ENCODE measurements at places on chromosomes 12 and 14.

DNA sequence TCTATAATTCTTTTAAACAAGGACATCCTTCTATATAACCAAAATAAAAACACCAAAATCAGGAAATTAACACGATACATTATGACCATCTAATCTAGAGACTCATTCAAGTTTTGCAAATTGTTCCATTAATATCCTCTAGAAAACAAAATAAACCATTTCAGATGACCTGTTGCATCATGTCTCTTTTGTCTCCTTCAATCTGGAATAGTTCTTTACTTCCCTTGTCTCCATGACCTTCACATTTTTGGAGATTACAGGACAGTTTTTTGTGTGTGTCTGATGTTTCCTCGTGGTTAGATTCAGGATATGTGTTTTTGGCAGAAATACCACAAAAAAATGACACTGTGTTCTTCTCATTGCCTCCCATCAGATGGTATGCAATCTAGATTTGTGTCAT lies 12.5 kb upstream of the DCAF4 start:
- DNase-seq: no peak

GRCh38 chr12:47833591-47834012 lies 13.9 kb upstream of the HDAC7 start:
- DNase-seq: no peak

DNA sequence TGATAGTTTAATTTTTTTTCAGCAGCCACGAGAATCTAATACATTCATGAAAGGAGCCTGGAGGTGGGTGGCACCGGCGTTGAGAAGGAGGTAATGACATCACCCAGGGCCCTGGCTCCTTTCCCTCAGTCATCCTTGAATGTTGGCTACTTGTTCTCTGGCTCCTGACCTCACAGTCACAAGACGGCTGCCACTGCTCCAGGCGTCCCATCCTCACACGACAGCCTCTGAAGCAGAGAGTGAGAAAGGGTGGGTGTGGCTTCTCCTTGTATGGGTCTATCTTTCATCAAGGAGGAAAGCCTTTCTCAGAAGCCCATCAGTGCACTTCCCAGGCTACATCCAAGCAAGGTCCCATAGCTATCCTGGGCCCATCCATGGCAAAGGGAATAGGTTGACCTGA lies 207.6 kb upstream of the C14orf180 start:
- no peak for DNase-seq

DNA sequence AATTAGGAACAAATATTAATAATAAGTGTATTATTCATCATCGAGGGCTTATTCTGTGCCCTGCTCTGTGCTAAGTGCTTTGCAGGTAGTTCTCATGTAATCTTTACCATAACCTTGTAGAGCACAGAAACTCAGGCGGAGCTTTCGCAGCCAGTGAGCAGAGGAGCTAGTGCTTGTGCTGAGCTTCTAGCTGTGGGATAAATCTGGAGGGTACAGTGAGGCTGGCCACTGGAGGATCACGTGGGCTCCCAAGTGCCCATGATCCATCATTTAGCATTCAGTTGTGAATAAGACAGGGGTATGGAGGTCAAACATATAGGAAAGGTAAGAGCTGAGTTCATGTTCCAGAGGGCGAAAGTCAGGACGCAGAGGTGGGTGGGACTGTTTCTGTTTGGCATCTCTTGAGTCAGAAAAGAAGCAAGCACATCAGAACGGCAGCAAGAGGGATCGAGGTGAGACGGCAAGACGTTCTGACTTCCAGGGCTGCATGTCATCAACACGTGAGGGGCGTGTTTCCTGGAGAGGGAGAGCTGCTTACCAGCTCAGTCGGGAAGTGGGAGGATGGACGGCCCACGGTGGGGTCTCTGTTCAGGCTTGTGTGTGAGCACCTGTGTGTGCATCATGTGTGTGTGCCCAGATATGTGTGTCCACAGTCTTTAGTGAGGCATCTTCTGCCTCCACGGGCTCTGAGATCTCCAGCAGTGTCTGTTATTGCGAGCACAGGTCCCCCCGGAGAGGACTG lies 16.8 kb upstream of the KRT80 start:
- DNase-seq: no peak
